ENCODE measurements at places on chromosomes 16 and 17. TPM values are rescaled to one million over a fixed set of nuclear protein-coding genes. Genes with fewer than 3 reads are reported as not detected.

Gene GRAPL
- 4.0 TPM for total RNA-seq

Gene INO80E
- 56.6 TPM for total RNA-seq

Gene ITPRIPL2
- 18.3 TPM for total RNA-seq

Gene CDK5R1
- total RNA-seq: 9.6 TPM

Gene AMDHD2
- 21.2 TPM for total RNA-seq

Gene SLC47A1
- total RNA-seq: 7.8 TPM

Gene ALOX15
- not detected for total RNA-seq

Gene CCDC92B
- 0.35 TPM for total RNA-seq

Gene KRT40
- not detected for total RNA-seq

Gene TPPP3
- 26.2 TPM for total RNA-seq

Gene UBALD1
- 9.9 TPM for total RNA-seq

Gene NUPR1
- total RNA-seq: 5.2 TPM

Gene CAMKK1
- 3.8 TPM for total RNA-seq

Gene RND2
- 0.76 TPM for total RNA-seq

Gene SLC39A11
- 30.9 TPM for total RNA-seq

Gene SP6
- total RNA-seq: 2.3 TPM

Gene HEATR9
- 0.15 TPM for total RNA-seq

Gene CDT1
- 7.7 TPM for total RNA-seq

Gene EPX
- total RNA-seq: not detected

Gene VASN
- total RNA-seq: 9.2 TPM

Gene FCSK
- 11.0 TPM for total RNA-seq

Gene LITAFD
- total RNA-seq: not detected

Gene PDE6G
- total RNA-seq: not detected

Gene TMEM107
- total RNA-seq: 21.7 TPM

Gene RNU2-1
- not detected for total RNA-seq

Gene RDM1
- 0.38 TPM for total RNA-seq

Gene FBXW10
- 0.19 TPM for total RNA-seq

Gene UTS2R
- total RNA-seq: not detected

Gene MLST8
- total RNA-seq: 33.1 TPM

Gene RCVRN
- not detected for total RNA-seq

Gene KRT222
- total RNA-seq: not detected

Gene KCNJ18
- total RNA-seq: not detected

Gene OR4D1
- total RNA-seq: not detected

Gene TBC1D3
- total RNA-seq: not detected

Gene HSF5
- total RNA-seq: under 0.01 TPM

Gene CENPN
- 19.2 TPM for total RNA-seq

Data from esophagus squamous epithelium (tissue), 5 donors.